ENCODE measurements at places on chromosomes 1 and 21. TPM values are rescaled to one million over a fixed set of nuclear protein-coding genes. Genes with fewer than 3 reads are reported as not detected.

GRCh38 chr1:17177651-17178050, 27.3 kb upstream of the PADI1 start:
- peaks cover 36% of the 10 kb centered on the region for H3K4me1 ChIP-seq
- no peaks in the 10 kb centered on the region for H3K27me3 ChIP-seq
- no peak overlapping the region for H3K4me3 ChIP-seq
- DNase-seq = no peak

DNA sequence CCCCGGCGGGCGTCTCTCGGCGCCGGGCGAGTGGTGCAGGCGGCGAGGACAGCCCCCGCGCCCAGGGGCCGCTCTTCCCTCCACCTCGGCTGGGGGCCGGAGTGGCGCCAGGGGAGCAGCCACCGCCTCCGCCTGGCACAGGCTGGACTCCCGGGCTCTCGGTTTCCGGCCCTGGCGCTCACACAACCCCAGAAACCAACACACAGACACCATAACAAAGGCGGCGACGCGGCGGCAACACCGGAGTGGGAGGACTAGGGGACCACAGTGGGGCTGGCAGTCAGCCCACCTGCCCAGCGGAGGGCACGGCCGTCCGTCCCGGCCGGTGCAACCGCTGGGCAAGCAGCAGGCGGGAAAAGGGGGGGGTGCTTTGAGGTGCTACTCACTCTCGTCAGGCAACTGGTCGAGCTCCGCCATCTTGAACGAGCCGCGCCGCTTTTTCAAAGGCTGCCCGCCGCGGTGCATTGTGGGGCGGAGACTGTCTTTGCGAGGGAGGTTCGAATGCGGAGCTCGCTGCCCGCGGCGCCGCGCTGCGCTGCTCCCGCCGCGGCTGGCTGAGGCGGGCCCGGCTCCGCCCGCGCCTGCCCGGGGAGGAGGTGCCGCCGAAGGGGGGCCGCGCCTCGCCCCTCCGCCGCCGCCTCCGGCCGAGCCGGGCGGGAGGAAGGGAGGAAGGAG, at the start of gene LIN9:
Gene LIN9 (minus strand): TSS at position 442 of the 675 bp plus-strand sequence. CDS start 25 bp downstream, at position 417.
- peaks cover 9% of the 10 kb centered on the region for H3K4me1 ChIP-seq
- no peaks in the 10 kb centered on the region for H3K36me3 ChIP-seq
- peak within 1 kb of the TSS; percentile 78 for H3K27ac ChIP-seq

DNA sequence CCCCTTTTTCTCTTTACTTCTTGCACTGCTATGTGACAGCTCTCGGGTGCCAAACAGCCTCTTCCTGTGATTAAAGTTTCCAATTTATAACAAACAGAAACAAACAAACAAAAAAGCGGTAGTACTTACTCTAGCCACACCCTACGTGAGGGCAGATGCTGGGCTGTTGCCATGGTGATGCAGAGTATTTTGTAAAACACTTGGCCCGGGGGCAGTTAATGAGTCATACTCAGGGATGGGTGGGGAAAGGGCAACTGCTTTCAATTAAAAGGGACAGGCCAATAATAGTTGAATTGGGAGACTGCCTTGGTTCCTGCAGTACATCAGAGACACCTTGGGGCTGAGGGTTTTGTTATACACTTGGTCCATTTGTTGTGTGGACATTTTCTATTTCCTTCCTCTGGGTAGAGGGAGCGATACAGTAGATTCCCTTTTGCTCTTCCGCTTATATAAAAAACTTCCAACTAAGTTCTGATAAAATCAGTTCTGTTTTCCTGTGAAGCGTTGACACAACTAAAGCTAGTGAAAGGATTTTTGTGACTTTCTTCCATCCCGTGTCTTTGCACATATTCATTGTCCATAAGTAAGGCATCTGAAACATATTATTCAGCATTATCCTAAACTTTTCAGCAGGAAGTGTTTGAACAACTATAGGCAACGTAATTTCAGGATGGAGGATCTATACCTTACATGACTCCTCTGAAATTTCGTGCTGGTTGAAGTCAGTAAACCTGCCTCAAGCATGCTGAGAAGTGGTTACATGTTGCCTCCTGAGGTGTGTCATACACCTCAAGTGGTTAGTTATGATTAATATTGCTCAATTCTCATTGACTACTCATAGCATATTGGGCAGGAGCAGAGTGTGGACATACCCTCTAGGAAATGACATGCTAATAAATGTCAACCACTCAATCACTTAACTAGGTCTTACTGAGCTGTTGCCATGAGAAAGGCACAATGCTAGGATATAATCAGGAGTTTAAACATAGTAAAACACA, 36.7 kb upstream of the THEM4 start:
- peak overlapping the region; percentile 96 for H3K27ac ChIP-seq
- peak; percentile 96 for DNase-seq
- H3K36me3 ChIP-seq = no peaks in the 10 kb centered on the region
- no peaks in the 10 kb centered on the region for H3K27me3 ChIP-seq
- H3K4me1 ChIP-seq = peaks cover 26% of the 10 kb centered on the region

- peak within 1 kb of the TSS; percentile 87 for H3K27ac ChIP-seq
- H3K36me3 ChIP-seq = no peaks in the 10 kb centered on the region
- H3K4me1 ChIP-seq = peaks cover 70% of the 10 kb centered on the region
- DNase-seq = peak; percentile 92
- H3K27me3 ChIP-seq = no peaks in the 10 kb centered on the region
Observed at GRCh38 chr1:201946224-201946908, at the start of gene LMOD1. Gene LMOD1, minus strand, starts transcription at chr1:201946548. Its CDS starts 208 bp downstream, at chr1:201946340.

- peaks cover 12% of the 10 kb centered on the region for H3K36me3 ChIP-seq
- H3K4me1 ChIP-seq = peaks cover 51% of the 10 kb centered on the region
- DNase-seq = peak; percentile 96
- H3K4me3 ChIP-seq = no peak overlapping the region
- no peaks in the 10 kb centered on the region for H3K27me3 ChIP-seq
Observed at GRCh38 chr1:109931189-109931731, 20.6 kb downstream of the CSF1 start.

DNA sequence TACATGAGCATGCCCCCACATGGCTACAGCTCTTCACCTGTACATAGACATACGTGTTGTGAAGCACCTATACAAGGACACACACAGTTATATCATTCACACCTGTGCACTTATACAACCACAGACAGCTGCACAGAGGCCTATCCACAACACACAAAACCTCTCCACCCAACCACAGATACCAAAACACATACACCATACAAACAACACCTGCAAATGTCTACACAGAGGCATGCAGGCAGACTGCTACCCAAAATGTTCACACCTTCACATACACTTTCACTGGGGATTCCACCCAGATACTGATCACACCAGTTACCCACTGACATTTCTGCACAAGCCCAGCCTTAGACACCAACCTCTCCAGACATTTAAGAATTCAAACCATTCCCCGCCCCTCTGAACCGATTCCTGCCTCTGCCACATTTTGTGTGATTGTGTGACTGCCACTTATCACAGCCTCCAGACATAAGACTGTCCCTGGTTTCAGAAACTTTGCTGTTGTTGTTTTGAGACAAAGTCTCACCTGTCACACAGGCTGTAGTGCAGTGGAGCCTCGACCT, 2.0 kb downstream of the C1orf232 start:
- no peak overlapping the region for H3K27ac ChIP-seq
- H3K36me3 ChIP-seq = no peaks in the 10 kb centered on the region

- peak; percentile 1 for DNase-seq
- no peak overlapping the region for H3K4me3 ChIP-seq
- peaks cover 39% of the 10 kb centered on the region for H3K27me3 ChIP-seq
- H3K27ac ChIP-seq = no peak overlapping the region
- H3K36me3 ChIP-seq = no peaks in the 10 kb centered on the region
Observed at GRCh38 chr1:212641956-212642355, 33.4 kb downstream of the ATF3 start.

- no peak for DNase-seq
- no peaks in the 10 kb centered on the region for H3K27me3 ChIP-seq
- H3K4me3 ChIP-seq = no peak overlapping the region
- H3K4me1 ChIP-seq = peaks cover 61% of the 10 kb centered on the region
- H3K27ac ChIP-seq = peak overlapping the region; percentile 65
Observed at GRCh38 chr1:14929547-14930246, 223.8 kb upstream of the TMEM51 start.

DNA sequence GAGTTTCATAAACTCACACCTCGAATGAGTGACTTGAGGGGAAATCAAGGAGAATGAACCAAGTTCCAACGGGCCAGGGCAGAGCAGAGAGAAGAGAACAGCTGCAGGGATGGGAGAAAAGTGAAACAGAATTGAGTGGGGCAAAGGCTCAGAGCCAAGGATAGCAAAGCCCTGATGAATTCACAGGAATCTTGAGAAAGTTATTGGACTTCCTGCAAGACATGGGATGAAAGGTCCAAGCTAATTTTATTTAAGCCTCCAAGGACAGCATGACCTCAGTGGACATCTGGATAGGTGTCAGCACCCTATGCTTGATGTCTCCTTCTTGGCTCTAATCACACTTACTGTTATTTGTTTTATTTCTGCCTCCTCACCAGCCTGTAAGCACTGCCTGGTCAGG, 43.0 kb upstream of the RAVER2 start:
- no peak for DNase-seq
- no peak overlapping the region for H3K27ac ChIP-seq
- H3K27me3 ChIP-seq = peaks cover 17% of the 10 kb centered on the region
- no peak overlapping the region for H3K4me3 ChIP-seq
- peaks cover 14% of the 10 kb centered on the region for H3K4me1 ChIP-seq

PALMD gene
- total RNA-seq = 7.0 TPM

TMEM125 gene
- total RNA-seq = not detected

TPTE gene
- total RNA-seq = not detected

ATAD3C gene
- 0.44 TPM for total RNA-seq
